ENCODE measurements at places on chromosomes 12 and 14.

DNA sequence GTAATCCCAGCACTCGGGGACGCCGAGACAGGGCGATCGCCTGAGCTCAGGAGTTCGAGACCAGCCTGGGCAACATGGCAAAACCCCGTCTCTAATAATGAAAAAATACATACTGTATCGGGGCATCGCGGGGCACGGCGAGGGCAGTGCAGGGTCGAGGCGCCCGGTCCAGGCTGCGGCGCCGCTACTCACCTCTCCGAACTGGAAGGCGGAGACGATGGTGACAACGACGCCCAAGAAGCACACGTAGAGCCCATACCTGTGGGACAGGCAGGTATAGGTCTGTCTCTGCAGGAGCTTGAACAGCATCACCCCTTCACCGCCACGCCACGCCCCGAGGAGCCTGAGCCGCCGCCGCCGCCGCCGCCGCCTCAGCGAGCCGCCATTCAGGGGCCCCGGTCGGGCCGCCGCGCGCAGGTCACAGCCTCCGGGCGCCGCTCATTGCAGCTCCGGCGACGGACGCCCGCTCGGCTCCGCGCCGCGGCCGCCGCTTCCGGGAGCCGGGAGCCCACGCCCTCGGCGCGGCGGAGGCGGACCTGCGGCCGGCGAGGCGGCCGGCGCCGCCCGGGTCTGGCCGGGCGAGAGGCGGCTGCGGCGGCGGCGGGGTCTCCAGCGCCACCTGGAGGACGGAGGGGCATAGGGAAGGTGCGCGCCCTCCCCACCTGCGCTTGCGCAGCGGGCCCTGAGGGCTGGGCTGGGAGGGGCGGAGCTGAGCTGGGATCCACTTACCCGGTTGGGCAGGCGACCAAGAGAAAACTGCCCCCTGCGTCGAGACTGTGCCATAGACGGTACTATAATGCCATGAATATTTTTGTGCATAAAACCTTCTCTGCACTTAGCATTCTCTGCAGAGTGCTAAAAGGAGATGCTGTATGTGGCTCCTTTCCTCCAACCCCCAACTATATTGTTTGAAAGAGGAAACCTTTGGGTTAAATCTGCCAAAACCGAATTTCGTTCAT is at the start of gene GNPTAB:
GNPTAB (minus strand) TSS at position 593 of the 959 bp plus-strand sequence; CDS start at position 309, 284 bp downstream.
- DNase-seq, result peak; percentile 42

GRCh38 chr14:24297190-24297964 is 2.2 kb downstream of the DHRS1 start:
- no peak for DNase-seq

DNA sequence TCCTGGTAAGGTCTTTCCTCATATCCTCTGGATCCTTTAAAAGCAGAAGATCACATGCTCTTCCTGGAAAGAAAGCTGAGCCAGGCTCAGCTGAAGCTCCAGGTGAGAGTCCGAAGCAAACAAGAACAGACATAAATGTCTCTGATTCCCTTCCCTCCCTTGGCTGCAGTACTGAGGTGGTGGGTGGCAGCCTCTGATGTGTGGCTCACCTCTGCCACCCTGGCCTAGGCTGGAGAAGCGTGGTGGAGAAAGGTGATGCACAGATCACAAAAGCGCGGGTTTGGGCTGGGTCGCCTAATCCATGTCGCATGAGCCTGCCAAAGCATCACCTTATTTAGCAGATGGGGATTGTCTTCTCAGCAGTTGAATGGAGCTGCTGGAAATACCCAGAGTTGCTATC is 2.8 kb upstream of the KRT76 start:
- no peak for DNase-seq

DNA sequence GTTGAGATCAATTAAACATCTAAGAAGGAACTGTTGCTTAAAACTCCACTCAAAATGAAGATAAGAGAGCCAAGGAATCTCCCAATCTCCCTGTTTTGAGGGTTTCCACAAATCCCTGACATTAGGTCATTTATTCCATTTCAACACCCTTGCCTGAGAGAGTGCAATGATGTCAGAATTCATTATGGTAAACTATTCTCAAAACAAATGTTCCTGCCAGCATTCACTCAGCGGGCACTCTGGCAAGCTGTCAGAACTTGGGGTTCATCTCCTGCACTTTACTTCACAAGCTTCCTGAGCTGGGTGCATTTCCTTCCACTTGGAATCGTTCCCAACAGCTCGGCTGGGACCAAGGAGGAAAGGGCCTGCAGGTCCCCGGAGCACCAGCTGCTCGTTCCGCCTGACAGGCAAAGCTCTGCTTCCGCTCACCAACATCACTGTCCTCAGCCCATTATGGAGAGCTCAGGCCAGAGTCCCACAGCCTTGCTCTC is 117.8 kb downstream of the TTC7B start:
- DNase-seq, result no peak

DNA sequence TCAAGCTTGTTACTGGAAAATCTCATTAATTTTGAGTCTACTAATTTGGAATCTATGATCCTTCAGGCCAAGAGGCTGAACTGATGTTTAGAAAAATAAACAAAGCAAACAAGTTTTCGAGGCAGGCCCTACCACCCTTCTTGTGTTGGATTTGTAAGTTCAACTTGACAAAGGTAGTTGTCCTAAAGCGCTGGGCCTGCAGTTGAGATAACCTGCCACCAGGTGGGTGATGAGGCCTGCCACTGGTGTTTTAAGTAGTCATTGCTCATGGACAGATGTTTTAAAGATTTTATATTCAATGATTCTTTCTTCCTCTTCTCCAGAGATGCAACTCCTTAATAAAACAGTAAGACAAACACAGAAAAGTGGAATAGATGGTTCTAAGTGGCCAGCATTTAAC is 19.4 kb downstream of the ACVRL1 start:
- no peak for DNase-seq

DNA sequence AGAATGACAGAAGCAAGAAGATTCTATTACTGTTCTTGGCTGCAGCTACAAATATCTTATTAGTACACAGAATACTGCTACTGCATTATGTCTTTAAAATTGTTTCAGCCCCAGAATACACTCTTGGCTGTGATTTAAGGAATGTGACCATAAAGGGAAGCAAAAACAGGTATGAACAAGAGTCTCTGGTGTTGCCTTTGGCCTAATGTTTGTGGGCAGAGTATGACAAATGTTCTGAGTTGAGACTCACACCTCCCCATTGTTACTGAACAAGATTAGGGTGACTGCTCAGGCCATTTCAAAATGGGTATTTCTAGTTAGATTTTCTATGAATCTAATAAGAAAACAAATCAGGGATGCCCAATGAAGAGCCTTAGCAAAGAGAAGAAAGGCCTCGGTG is 28.5 kb downstream of the TTC6 start:
- peak; percentile 44 for DNase-seq

DNA sequence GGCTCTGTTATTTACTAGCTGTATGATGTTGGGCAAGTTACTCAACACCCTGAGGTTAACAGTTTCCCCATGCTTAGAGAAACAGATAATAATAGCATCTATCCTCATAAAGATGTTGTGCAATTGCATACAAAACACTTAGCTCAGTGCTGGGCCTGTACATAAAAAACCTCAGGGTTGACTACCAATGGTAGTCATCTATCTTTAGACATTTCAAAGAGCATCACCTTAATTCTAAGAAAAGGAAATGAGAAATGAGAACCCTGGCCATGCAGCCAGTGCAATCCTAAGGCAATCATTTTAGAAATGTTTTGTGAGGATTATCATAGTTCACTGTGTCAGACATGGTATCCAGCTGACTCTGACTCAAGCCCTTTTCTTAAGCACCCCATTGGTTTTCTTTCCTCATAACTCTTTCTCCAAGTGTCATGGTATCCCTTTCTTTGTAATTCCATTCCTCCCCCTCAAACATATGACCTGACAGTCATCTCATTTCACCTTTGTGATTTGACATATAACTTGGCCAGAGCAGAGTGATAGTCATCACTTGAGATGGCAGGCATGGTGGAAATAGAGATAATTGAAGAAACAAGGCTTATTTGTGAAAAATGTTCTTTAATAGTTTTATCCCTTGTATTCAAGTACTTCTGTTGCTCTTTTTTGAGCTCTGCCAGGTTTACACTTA is 29.5 kb upstream of the OSBPL8 start:
- no peak for DNase-seq

DNA sequence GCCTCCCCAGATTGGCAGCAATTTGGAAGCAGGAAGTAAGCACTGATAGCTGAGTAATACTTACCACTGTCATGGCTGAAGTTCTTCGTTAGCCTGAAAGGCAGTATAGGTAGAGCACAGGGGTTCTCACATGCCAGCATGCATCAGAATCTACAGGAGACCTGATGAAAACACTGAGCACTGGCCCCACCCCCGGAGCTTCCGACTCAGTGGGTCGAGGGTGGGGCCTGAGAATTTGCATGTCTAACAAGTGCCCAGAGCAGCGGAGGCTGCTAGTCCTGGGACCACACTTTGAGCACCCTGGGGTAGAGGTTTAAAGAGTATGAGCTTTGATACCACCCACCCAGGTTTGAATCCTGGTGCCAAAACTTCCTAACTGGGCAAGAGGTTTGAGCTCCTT is 89.6 kb downstream of the FBXW8 start:
- DNase-seq, result no peak

- DNase-seq, result no peak
Measured at GRCh38 chr14:50762001-50762930, 68.7 kb downstream of the NIN start.

GRCh38 chr14:76672123-76672522 is 89.1 kb upstream of the VASH1 start:
- no peak for DNase-seq

DNA sequence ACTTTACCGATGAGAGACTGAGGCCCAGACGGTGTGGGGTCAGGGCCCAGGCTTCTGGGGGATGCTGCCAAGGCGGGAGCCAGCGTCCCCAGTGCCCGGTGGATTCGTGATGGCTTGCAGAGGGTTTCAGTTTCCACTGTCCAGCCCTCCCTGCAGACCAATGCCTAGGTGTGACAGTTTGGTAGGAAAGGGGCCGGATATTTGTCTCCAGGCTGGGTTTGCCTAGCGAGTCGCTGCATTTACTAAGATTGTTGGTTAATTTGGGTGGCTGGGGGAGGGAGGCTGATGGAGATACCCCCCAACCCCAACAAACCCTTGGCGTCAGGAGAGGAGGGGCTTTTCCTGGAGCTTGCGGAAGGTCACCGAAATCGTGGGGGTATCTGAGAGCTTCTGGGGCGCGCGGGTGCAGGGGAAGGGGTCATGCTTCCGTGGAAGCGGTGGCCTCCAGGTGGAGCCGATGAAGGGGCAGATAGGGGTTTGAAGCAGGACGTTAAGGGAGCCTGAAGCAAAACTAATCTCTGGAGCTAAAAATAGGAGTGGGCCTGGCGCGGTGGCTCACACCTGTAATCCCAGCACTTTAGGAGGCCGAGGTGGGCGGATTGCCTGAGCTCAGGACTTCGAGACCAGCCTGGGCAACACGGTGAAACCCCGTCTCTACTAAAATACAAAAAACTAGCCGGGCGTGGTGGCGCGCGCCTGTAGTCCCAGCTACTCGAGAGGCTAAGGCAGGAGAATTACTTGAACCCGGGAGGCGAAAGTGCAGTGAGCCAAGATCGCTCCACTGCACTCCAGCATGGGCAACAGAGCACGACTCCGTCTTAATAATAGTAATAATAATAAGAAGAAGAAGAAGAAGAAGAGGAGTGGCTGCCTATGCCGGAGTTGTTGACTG is 1.1 kb upstream of the CDC42BPB start:
- no peak for DNase-seq

GRCh38 chr12:54010053-54010971 is 1.5 kb downstream of the HOXC8 start:
- DNase-seq, result no peak

- no peak for DNase-seq
Measured at GRCh38 chr14:91728616-91729183, 3.2 kb downstream of the CATSPERB start.

GRCh38 chr12:124518051-124518932 is 49.1 kb downstream of the NCOR2 start:
- DNase-seq, result peak; percentile 92

DNA sequence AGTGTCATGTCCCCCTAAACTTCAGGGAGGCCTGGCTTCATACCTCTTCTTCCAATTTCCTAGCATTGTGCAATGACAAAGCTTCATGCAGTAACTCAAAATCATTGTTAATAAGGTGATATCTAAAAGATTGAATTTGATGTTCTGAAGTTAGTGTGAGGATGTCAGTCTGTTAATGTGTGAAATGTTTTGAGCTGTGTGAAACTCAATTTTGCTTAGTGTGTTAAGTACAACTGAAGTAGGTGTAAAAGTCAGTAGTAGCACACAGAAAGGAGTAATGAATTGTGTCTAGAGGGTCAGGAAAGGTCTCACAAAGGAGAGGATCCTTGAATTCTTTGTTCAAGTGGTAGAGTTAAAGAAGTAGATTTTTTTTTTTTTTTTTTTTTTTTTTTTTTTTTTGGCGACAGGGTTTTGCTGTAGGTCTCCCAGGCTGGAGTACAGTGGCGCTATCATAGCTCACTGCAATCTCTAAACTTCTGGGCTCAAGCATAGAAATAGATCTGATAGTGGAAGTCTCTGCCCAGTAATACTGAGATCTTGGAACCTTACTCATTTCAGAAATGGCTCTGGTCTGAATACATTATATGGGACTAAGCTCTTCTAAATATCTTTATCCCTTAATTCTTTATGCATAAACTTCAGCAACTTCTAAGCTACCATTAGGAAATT is 63.9 kb downstream of the FUT8 start:
- no peak for DNase-seq

- DNase-seq, result no peak
Measured at GRCh38 chr12:62191491-62192179, 68.6 kb upstream of the USP15 start.

- no peak for DNase-seq
Measured at GRCh38 chr14:42628602-42629001, 1021.9 kb downstream of the LRFN5 start.

DNA sequence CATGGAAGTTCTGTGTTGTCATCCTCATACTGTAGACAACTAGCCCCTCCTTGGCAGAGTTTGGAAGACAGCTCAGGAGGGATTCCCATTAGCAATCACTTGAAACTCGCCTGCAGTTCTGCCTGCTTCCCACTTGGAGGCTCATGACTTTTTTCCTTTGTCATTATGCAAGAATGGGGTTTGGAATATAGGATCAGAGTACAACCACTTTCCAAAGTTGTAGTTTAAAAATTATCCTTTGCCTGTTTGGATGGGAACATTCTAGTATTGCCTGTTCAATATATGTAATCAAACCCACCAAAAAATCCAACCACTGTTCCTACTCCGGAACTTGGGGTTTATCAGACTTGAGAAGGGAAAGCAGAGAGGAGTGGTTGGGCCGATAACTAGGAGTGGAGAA is 2.1 kb upstream of the GPD1 start:
- no peak for DNase-seq

- DNase-seq, result no peak
Measured at GRCh38 chr12:126093908-126094307, 1028.7 kb downstream of the AACS start.

Measured in keratinocyte (primary cell).